Sigmoid colon (tissue), 7 donors: ENCODE measurements at places on chromosomes 16 and 17.
A peak's percentile ranks its signal among the peaks of the same experiment; 100 is the strongest.

GRCh38 chr17:70120425-70120824 lies 45.4 kb downstream of the KCNJ16 start:
- no peaks in the 10 kb centered on the region for H3K36me3 ChIP-seq
- H3K4me3 ChIP-seq = no peak overlapping the region
- no peak for DNase-seq
- no peaks in the 10 kb centered on the region for H3K27me3 ChIP-seq

DNA sequence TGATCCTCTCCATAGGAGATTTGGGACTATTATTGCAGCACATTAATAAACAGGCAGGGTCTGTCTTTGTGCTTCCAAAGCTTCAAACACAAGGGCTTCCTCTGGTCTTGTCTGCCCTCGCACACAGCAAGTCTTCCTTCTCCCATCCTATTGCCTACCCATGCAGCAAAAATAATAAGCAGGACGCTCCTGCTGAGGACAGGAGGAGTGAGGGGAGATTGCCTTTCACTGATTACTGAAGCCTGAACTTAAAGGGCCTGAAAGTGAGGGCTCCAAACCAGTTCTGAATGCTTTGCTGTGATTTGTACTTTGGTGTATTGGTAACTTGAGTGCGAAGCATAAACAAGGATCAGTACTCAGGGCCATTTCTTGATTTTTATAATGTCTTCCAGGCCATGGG lies 197.6 kb upstream of the XYLT1 start:
- no peak overlapping the region for H3K4me3 ChIP-seq
- no peaks in the 10 kb centered on the region for H3K27me3 ChIP-seq
- DNase-seq = no peak
- no peak overlapping the region for H3K27ac ChIP-seq

GRCh38 chr16:13061691-13062090 lies 160.3 kb downstream of the SHISA9 start:
- H3K27ac ChIP-seq = no peak overlapping the region
- no peaks in the 10 kb centered on the region for H3K27me3 ChIP-seq
- no peaks in the 10 kb centered on the region for H3K4me1 ChIP-seq
- H3K36me3 ChIP-seq = no peaks in the 10 kb centered on the region

GRCh38 chr17:4453812-4454591 lies 20.3 kb downstream of the SPNS3 start:
- no peaks in the 10 kb centered on the region for H3K27me3 ChIP-seq
- H3K36me3 ChIP-seq = no peaks in the 10 kb centered on the region
- no peaks in the 10 kb centered on the region for H3K4me1 ChIP-seq
- DNase-seq = no peak
- H3K4me3 ChIP-seq = no peak overlapping the region

DNA sequence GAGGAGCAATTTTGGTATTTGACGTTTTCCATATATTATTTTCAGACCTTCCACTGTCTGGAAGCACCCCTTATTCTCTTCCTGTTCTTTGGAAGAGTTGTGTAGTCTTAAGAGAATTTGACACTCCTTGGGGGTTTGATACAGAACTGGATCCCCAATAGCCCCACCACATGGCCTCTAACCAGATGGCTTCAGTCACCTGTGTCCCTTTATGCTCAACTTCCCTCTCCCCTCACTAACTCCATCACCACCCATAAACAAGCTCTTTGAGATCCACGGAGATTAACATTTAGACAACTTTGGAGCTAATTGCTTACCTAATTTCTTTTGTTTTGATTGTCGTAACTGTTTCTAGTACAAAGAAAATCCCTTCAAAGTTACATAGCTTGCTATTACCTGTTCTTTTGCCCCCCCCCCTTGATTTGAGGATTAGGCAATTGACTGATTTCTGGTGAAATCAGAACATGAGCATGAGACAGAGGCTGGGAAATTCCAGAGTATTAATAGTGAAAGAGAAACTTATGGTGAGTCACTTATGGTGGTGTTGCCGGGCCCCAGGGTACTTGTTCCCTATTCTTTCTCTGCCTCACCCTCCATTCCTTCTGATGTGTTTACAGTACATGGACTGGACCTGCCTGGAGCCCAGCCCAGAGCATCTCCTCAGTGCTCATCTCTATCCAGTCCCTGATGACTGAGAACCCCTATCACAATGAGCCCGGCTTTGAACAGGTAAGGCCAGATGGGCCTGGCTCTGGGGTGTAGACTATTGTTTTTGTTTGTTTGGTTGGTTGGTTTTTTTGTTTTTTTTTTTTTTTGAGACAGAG lies 7.5 kb downstream of the UBE2Z start:
- H3K27ac ChIP-seq = no peak overlapping the region
- no peak for DNase-seq
- peaks cover 28% of the 10 kb centered on the region for H3K4me1 ChIP-seq
- no peak overlapping the region for H3K4me3 ChIP-seq
- H3K36me3 ChIP-seq = peaks cover 9% of the 10 kb centered on the region

DNA sequence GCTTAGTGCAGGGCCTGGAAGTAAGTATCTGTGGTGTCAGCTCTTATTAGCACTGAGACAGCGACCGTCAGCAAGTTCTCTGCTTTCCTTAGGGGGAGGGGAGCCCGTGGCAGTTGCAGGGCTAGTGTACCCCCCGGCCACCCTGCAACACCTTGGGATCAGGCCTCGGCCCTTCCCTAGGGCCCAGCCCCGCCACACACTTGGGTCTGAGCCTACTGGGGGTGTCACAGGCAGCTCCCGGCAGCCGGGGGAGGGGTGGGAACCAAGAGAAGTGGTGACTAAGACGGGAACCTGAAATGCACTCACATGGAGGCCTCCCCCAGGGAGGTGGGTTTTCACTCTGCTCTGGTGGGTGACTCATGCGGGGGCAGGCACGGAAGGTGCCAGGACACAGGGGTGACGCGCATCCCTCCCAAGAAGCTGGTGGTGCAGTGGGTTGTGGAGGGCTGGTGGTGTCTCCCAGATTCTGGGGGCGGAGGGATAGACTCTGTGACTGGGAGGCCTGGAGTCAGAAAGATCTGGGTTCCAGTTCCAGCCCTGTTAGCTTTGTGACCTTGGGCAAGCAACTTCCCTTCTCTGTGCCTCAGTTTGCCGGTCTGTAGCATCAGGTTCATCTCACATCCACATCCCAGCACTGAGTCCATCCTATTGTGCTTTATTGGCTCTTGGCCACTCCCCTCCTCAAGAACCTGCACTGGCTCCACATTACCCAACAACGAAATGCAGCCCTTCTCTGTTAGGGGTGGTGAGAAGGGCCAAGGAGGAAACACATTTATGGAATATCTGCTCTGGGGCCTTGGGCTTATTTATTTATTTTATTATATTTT lies 44.5 kb downstream of the LAT start:
- DNase-seq = peak; percentile 59
- H3K4me1 ChIP-seq = no peaks in the 10 kb centered on the region
- no peak overlapping the region for H3K4me3 ChIP-seq
- peaks cover 3% of the 10 kb centered on the region for H3K27me3 ChIP-seq

GRCh38 chr16:57753448-57754353 lies 18.1 kb downstream of the KATNB1 start:
- no peaks in the 10 kb centered on the region for H3K27me3 ChIP-seq
- H3K36me3 ChIP-seq = no peaks in the 10 kb centered on the region
- no peak overlapping the region for H3K27ac ChIP-seq
- no peak for DNase-seq

GRCh38 chr17:45175759-45176115 lies 14.1 kb downstream of the HEXIM2 start:
- no peak for DNase-seq
- no peak overlapping the region for H3K4me3 ChIP-seq
- peaks cover 37% of the 10 kb centered on the region for H3K4me1 ChIP-seq
- H3K27ac ChIP-seq = peak overlapping the region; percentile 13

- no peaks in the 10 kb centered on the region for H3K27me3 ChIP-seq
- H3K4me3 ChIP-seq = peak overlapping the region; percentile 14
- H3K27ac ChIP-seq = no peak overlapping the region
- peaks cover 29% of the 10 kb centered on the region for H3K4me1 ChIP-seq
- no peak for DNase-seq
- H3K36me3 ChIP-seq = no peaks in the 10 kb centered on the region
Measured at GRCh38 chr17:19411631-19412030, 599 bp downstream of the RNF112 start.

DNA sequence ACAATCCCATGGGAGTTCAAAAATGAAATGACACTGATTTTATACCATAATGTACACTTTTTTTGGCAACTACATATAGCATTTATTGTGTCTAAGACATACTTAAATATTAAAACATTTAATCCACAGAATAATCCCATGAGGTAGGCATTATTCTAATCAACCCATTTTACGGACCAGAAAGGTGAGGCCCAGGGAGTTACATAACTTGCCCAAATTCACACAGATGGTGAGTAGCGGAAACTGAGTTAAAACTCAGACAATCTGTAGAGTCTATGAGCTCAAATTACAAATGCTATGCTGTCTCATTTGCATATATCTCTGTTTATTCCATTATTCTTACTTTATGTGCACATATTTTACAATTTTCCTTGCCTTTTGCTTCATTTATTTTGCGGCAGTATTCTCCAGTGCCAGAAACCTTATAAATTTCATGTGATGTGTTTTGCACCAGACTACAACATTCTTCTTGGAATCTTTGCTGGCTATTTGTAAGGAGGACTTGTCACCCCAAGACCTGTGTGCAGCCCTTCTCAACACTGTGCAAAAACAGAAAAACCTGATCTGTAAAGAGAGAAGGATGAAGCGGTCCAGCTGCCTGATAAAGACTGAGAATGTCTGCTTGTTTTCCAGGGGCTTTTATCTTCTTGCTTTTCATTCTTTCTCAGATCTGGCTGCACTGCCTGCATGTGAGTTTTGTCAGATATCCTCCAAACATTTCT lies 2.3 kb upstream of the ABCA9 start:
- H3K27ac ChIP-seq = no peak overlapping the region
- no peak for DNase-seq
- H3K4me1 ChIP-seq = no peaks in the 10 kb centered on the region
- H3K27me3 ChIP-seq = no peaks in the 10 kb centered on the region

GRCh38 chr17:31744511-31744951 lies 114.5 kb downstream of the COPRS start:
- peak overlapping the region; percentile 9 for H3K27ac ChIP-seq
- no peak for DNase-seq
- peaks cover 59% of the 10 kb centered on the region for H3K4me1 ChIP-seq
- no peaks in the 10 kb centered on the region for H3K36me3 ChIP-seq
- H3K27me3 ChIP-seq = no peaks in the 10 kb centered on the region
- no peak overlapping the region for H3K4me3 ChIP-seq

GRCh38 chr16:75053791-75054555 lies 55.1 kb downstream of the ZNRF1 start:
- no peak overlapping the region for H3K4me3 ChIP-seq
- H3K36me3 ChIP-seq = no peaks in the 10 kb centered on the region
- peak; percentile 76 for DNase-seq
- H3K4me1 ChIP-seq = peaks cover 53% of the 10 kb centered on the region

- H3K36me3 ChIP-seq = no peaks in the 10 kb centered on the region
- H3K4me1 ChIP-seq = peaks cover 3% of the 10 kb centered on the region
- DNase-seq = no peak
Measured at GRCh38 chr17:48746916-48747444, 18.4 kb upstream of the HOXB13 start.

DNA sequence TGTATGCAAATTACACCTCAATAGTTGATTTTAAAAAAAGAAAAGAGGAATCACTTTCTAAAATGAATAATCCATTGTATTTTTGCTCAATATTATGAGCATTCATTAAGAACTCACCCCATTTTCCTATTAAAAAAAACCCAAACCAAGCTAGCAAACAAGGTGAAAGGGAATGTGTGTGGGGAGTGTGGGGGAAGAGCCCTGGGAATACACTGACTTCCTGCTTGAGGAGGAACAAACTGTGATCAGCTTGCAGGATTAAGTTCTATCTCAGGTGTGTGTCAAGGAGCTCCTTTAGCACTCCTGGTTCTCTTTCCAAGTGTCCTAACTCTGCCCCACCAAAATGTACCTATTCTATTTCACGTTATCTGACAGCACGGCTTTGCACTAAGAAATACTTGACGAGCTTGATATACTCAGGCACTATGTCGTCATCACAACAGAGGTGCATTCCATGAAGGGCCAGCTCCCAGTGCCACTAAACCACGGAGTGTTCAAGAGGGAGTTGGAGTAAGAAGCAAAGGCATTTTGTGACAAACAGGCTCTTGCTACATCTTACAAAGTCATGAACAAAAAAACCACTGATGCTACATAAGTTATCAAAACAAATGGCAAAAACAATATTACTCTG lies 73.2 kb downstream of the MYH10 start:
- DNase-seq = no peak
- no peak overlapping the region for H3K27ac ChIP-seq
- H3K4me1 ChIP-seq = no peaks in the 10 kb centered on the region
- H3K27me3 ChIP-seq = no peaks in the 10 kb centered on the region
- peaks cover 12% of the 10 kb centered on the region for H3K36me3 ChIP-seq

GRCh38 chr16:52976539-52977167 lies 76.0 kb downstream of the CHD9NB start:
- DNase-seq = no peak
- no peak overlapping the region for H3K27ac ChIP-seq
- no peak overlapping the region for H3K4me3 ChIP-seq
- no peaks in the 10 kb centered on the region for H3K36me3 ChIP-seq
- no peaks in the 10 kb centered on the region for H3K4me1 ChIP-seq

- no peak overlapping the region for H3K27ac ChIP-seq
- no peak overlapping the region for H3K4me3 ChIP-seq
- no peak for DNase-seq
- no peaks in the 10 kb centered on the region for H3K27me3 ChIP-seq
- peaks cover 33% of the 10 kb centered on the region for H3K36me3 ChIP-seq
- no peaks in the 10 kb centered on the region for H3K4me1 ChIP-seq
Measured at GRCh38 chr16:56513972-56514371, 5.9 kb downstream of the BBS2 start.

GRCh38 chr16:7638306-7638705 lies 305.7 kb downstream of the RBFOX1 start:
- no peak overlapping the region for H3K4me3 ChIP-seq
- H3K27me3 ChIP-seq = no peaks in the 10 kb centered on the region
- DNase-seq = no peak
- H3K4me1 ChIP-seq = no peaks in the 10 kb centered on the region
- H3K27ac ChIP-seq = no peak overlapping the region

DNA sequence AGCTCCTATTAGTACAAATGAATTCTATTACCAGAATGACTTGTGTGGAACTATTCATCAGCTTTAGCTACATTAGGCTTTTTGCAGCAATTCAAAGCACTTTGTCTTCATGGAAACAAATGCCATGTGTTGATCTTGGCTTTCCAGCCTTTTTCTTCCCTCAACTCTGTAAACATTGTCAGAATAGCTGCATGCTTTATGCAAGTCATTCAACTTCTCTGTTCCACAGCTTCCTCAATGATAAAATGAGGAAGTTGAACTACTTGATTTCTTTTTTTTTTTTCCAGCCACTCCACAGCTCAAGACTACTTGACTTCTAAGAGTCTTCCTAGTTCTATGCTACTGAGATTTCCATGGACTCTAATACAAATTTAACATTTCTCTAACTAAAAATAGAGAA lies 41.1 kb downstream of the KIAA0753 start:
- H3K4me1 ChIP-seq = peaks cover 13% of the 10 kb centered on the region
- peaks cover 11% of the 10 kb centered on the region for H3K36me3 ChIP-seq
- H3K4me3 ChIP-seq = no peak overlapping the region
- H3K27ac ChIP-seq = no peak overlapping the region
